ENCODE measurements at places on chromosomes 2 and 18.
A peak's percentile ranks its signal among the peaks of the same experiment; 100 is the strongest.

- DNase-seq = no peak
Measured at GRCh38 chr2:180175736-180176135, 168.6 kb upstream of the CWC22 start.

GRCh38 chr2:127121776-127122176 is 14.8 kb upstream of the BIN1 start:
- no peak for DNase-seq

- DNase-seq = no peak
Measured at GRCh38 chr2:190809139-190809764, 71.4 kb upstream of the GLS start.

DNA sequence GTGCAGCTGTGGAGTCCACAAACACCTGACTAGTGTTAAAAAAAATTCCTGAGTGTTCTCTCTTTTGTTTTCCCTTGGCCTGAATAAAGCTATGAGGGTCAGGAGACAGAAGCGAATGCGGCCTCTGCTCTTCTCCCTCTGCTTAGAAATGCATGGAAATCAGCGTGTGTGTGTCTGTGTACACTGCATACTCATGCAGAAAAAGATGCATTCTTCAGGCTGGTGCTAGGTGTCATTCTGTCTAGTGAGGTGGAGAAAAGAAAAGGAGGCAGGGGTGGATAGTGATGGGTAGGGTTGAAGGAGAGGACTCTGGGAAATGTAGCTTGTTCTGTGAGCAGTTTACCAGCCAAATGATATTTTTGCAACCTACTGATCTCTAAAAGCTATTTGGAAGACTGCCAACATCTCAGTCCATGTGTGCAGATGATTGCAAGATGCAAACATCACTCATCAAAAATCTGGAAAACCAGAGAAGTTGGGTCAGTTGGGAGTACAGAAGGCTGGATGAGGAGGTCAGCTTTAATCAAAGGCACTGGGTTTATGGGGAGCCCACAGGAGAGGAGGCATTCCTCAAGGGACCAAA is 177.7 kb downstream of the INSIG2 start:
- DNase-seq = no peak

DNA sequence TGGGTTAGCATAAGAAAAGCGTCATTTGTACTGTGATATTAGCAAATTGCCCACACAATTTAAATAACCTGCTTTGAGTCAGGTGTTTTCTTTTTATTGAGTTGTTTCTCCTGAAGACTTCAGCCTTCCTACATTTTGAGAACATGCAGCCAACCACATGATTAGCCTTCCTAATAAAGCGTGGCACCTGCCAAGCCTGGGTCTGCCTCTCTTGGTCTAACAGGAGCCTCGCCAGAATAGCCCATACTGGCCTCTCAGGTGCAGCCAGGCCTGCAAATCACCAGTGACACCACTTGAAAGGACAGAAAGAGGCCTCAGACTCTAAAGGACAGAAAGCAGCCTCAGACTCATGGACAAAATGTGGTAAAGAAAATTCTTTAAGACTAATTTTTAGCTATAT is 653.8 kb downstream of the BCL11A start:
- no peak for DNase-seq

GRCh38 chr18:26440644-26441043 is 107.7 kb downstream of the KCTD1 start:
- no peak for DNase-seq

- peak; percentile 76 for DNase-seq
Measured at GRCh38 chr2:40097691-40098385, 318.8 kb upstream of the THUMPD2 start.

GRCh38 chr18:22539051-22539765 is 121.5 kb upstream of the CTAGE1 start:
- no peak for DNase-seq

GRCh38 chr2:39718483-39718882 is 52.8 kb downstream of the TMEM178A start:
- DNase-seq = no peak

GRCh38 chr2:120995152-120995551 is 259.5 kb downstream of the GLI2 start:
- no peak for DNase-seq

GRCh38 chr2:70104231-70105111 is 17.2 kb downstream of the PCBP1 start:
- no peak for DNase-seq

- no peak for DNase-seq
Measured at GRCh38 chr18:77093586-77093985, 39.0 kb downstream of the MBP start.

DNA sequence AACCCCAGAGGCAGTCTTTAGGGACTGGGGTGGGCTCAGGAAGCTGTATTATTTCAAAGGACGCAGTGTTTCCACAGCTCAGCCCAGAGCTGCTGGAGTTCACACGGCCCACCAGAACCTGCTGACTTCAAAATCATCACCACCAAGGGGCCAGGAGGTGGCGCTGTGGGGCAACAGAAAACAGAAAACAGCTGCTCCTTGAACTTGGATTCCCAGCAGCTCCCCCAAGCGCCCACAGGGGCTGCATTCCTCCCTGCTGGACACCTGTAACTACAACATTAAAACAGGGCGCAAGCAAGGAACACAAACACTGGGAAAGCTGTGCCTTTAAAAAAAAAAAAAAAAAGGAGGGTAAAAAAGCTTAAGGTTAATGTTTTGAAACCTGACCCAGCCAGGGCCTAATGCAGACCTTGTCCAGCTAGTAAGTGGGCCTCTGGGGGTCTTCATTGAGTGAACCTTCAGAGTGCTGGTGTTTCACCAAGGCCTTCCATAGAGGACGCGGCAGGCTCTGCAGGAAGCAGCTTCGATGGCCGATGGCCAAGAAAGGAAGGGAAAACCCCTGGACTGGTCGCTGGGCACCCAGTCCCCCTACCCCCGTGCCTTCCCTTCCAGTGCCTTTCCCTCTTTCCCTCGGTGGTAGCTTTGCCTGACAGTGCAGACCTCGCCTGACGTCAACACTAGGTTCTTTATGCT is 25.9 kb downstream of the MLPH start:
- peak; percentile 69 for DNase-seq

DNA sequence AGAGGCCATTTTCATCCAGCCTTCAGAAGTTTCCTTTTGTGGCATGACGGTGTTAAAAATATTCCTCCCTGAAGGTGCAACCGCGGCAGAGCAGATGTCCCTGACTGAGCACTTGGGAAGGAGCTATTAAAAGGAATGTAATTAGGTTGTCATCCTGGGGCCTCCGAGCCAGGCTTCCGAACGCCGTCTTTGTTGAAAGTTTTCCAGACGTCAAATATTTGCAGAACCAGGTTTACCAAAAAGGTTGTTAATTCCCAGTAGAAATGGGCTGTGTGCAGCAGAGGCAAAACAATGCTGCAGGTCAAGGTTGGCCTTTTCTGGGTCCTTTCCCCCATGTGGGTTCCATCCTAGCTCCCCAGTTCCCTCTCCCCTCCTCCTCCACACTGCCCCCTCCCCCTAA is 110.0 kb upstream of the STPG4 start:
- DNase-seq = no peak

- peak; percentile 26 for DNase-seq
Measured at GRCh38 chr2:27378096-27378808, 2.3 kb downstream of the ZNF513 start.

GRCh38 chr2:234081970-234082822 is 31.7 kb downstream of the SPP2 start:
- no peak for DNase-seq

DNA sequence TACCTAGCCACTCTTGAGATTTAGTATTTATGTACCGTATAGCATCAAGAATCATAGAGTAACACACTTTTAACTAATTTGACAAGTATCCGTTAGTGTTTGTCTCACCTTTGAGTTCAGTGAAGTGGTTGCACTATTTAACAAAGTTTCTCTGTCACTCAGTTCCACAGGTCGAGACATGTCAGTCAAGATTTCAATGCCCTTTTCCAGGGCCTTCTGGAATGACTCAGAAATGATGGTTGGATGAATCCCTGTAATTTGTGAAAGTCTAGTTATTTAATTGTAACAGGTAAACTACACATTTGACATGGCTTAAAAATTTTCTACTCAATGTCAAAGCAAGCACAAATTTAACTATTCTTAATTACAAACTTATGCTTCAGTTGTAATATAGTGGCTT is 9.7 kb downstream of the CCT4 start:
- DNase-seq = no peak

GRCh38 chr2:147456779-147457178 is 388.1 kb upstream of the ACVR2A start:
- DNase-seq = no peak

- DNase-seq = no peak
Measured at GRCh38 chr2:219131327-219131726, 29.3 kb downstream of the NHEJ1 start.

GRCh38 chr18:42072407-42072806 is 117.4 kb downstream of the PIK3C3 start:
- DNase-seq = no peak

DNA sequence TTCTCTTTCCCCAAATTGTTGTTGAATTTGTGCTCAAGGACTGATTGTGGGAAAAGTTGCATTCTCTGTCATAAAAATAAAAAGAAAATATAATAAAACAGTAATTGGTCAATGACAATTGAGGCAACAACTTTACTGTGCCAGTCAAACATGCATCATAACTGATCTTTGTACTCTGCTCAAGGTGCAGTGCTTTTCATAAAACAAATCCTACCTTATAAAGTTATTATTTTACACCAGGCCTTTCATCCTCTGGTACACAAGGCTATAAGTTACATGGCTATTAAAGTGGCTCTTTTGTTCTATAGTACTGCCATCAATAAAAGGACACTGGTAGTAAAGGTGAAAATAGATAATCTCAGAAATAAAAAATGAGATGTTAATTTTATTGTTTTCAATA is 761.9 kb downstream of the SATB2 start:
- no peak for DNase-seq

DNA sequence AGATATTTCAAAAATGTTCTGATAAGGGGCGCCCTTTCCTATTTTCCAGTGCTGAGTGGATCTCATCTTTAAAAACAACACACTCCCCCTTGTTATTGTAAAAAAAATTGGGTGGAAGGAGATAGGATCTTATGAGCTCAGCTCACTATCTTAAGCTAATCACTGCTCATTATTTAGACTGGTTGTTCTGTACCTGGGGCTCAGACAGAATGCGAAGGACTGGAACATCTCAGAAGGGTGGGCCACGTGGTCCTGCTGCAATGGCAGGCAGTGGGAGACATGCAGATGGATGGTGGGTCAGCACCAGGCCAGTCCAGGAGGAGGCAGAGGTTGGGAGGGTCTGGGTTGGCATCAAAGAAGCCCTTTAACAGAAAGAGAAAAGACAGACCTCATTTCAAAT is 48.3 kb upstream of the GPR155 start:
- DNase-seq = no peak

DNA sequence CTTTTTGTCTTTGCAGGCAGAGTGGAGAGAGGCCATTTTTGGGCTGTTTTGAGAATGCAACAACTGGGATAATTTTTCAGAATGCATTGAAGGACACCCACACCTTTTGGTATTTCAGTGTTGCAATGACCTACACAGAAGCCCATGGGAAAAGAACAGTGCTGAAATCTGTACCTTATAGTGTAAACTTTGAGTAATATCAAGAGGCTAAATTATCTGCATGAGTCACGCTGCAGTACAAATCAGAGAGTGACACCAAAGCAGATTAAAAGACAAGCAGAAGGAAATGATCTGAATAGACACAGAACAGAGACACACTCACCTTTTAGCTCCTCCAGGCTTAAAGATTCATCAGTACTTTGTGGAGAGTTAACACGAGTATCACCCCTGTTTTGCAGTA is 265.3 kb downstream of the PAX3 start:
- DNase-seq = peak; percentile 82

DNA sequence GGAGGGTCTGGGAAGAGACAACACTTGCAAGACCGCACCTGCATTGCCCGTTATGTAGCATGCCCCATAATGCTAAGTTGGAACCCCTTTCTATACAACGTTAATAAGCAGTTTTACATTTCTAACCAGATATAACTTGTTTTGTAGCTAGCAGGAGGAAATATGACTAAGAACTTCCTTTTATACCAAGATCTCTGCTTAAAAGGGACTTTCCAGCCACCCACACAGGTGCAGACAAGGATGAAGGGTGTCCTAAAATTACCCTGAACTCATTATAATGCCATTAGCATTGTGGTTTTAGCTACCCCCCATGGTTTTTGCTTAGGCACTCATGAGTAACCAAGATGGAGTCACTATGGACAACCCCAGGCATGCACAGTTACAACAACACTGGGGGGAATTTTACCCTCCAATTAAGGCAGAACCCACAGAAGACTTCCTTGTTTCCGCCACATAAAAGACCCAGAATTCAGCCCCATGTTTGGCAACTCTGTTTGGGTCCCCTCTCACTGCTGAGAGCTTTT is 362.8 kb downstream of the CBLN2 start:
- DNase-seq = no peak

DNA sequence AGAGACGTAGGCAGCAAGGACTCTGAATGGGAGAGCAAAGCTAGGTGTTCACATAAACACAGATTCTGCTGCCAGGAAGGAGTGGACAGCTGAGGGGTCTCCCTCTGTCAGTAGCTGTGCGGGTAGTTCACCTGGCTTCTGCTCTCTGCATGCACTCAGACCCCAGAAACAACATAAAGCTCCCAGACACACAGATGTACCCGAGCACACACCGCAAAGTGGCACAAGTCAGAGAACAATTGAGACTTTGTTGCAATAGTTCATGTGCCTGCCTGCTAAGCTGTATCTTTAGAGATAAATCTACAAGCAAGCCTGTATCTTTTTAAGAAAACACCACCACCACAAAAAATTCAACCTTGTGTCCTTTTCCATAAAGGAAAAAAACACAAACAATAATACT is 420.0 kb upstream of the ST6GAL2 start:
- DNase-seq = no peak

GRCh38 chr2:4135765-4136164 is 432.4 kb downstream of the DCDC2C start:
- no peak for DNase-seq

- no peak for DNase-seq
Measured at GRCh38 chr2:62472312-62472711, 33.7 kb downstream of the TMEM17 start.

DNA sequence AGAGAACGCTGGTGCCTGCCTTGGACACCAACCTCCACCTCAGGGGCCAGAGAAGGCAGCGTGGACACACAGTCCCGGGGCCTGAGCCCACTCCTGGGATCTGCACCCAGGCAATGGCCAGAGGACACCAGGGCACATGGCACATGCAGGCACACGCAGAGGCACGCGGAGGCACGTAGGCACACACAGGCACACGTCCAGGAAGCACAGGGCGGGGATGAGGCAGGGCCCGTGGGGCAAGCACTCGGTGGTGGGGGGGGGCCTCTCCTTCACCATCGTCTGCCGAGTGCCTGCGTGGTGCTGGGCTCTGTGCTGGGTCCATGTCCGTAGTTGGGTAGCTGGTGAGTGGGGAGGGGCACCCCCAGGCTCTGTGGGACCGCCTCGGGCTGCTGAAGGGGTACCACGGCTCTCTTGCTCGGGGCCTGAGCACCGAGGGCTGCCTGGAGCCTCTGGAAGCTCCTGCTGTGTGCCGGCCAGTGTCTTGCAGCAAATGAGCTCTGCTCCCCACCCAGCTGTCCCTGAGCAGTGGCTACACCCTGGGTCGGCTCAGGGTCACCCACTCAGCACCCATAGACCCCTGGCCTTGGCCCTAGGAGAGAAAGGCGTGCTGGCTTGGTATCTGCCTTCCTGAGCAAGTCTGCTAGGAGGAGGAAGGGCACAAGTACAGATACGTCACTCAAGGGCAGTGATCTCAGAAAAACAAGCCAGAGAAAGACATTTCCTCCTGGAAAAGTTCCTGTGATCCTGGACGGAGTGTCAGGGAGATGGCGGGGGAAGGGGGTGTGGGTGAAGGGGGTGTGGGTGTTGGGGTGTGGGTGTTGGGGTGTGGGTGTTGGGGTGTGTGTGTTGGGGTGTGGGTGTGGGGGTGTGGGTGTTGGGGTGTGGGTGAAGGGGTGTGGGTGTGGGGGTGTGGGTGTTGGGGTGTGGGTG is 26.4 kb downstream of the RTP5 start:
- DNase-seq = no peak

Measured in NCI-H226 (cell line).